B cell (primary cell): ENCODE measurements at places on chromosomes 3 and 15. TPM values are rescaled to one million over a fixed set of nuclear protein-coding genes. Genes with fewer than 3 reads are reported as not detected.
A peak's percentile ranks its signal among the peaks of the same experiment; 100 is the strongest.

GRCh38 chr3:59572106-59572505, 522.3 kb upstream of the CFAP20DC start:
- DNase-seq, result no peak
- H3K36me3 ChIP-seq, result no peaks in the 10 kb centered on the region
- H3K27me3 ChIP-seq, result no peaks in the 10 kb centered on the region
- no peak overlapping the region for H3K27ac ChIP-seq
- H3K4me3 ChIP-seq, result no peak overlapping the region

- peaks cover 20% of the 10 kb centered on the region for H3K4me1 ChIP-seq
- H3K27me3 ChIP-seq, result no peaks in the 10 kb centered on the region
- H3K36me3 ChIP-seq, result no peaks in the 10 kb centered on the region
These were observed 3.1 kb downstream of the SPRED1 start for GRCh38 chr15:38255690-38256089.

The CYP1A2 gene
- polyA plus RNA-seq, result not detected in 2 replicates

The FYCO1 gene
- 2.8 and 5.4 TPM in 2 replicates for polyA plus RNA-seq

The FBXO40 gene
- polyA plus RNA-seq, result not detected in 2 replicates

- DNase-seq, result no peak
- H3K4me3 ChIP-seq, result no peak within 1 kb of the TSS
- peaks cover 32% of the 10 kb centered on the region for H3K27me3 ChIP-seq
- H3K4me1 ChIP-seq, result peaks cover 7% of the 10 kb centered on the region
- H3K27ac ChIP-seq, result no peak within 1 kb of the TSS
- no peaks in the 10 kb centered on the region for H3K36me3 ChIP-seq
These were observed at the start of gene CHST13 for GRCh38 chr3:126523745-126524428. Gene CHST13 (plus strand): TSS chr3:126524155. CDS start chr3:126524333, 178 bp downstream.

The CD96 gene
- polyA plus RNA-seq, result 3.8 and 21.4 TPM in 2 replicates

GRCh38 chr3:39933986-39934693, 124.7 kb downstream of the MYRIP start:
- H3K27me3 ChIP-seq, result no peaks in the 10 kb centered on the region
- H3K36me3 ChIP-seq, result no peaks in the 10 kb centered on the region
- DNase-seq, result no peak
- H3K27ac ChIP-seq, result no peak overlapping the region

DNA sequence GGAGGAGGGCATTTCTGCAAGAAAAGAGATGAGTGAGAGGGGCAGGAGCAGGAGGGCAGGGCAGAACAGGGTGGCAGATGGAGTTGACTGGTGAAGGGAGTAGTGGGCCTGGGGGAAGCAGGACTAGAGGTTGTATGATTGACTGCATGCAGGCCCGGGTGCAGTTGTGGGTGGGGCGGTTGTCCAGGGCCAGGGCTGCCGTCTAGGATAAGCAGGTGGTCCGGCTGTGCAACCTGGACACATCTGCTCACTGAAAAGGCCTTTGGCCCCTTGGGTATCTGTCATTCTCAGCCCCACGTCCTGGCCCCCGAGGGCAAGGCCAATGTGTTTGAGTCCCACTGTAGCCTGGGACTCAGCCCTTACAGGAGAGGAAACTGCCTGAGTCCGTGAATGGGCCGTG, 25.4 kb downstream of the ALS2CL start:
- no peaks in the 10 kb centered on the region for H3K4me1 ChIP-seq
- H3K4me3 ChIP-seq, result no peak overlapping the region
- no peaks in the 10 kb centered on the region for H3K27me3 ChIP-seq
- no peak for DNase-seq

- H3K4me3 ChIP-seq, result no peak overlapping the region
- H3K27ac ChIP-seq, result no peak overlapping the region
- no peaks in the 10 kb centered on the region for H3K27me3 ChIP-seq
- DNase-seq, result no peak
These were observed 40.0 kb downstream of the TMEM45A start for GRCh38 chr3:100532411-100532810.

- no peaks in the 10 kb centered on the region for H3K36me3 ChIP-seq
- H3K4me1 ChIP-seq, result peaks cover 30% of the 10 kb centered on the region
- DNase-seq, result peak; percentile 87
- peak within 1 kb of the TSS; percentile 72 for H3K4me3 ChIP-seq
These were observed at the start of gene TKT for GRCh38 chr3:53255775-53256703. Gene TKT (minus strand): TSS chr3:53256022. CDS start chr3:53255942, 80 bp downstream.

- no peaks in the 10 kb centered on the region for H3K27me3 ChIP-seq
- no peak for DNase-seq
- H3K36me3 ChIP-seq, result no peaks in the 10 kb centered on the region
- H3K27ac ChIP-seq, result no peak overlapping the region
- no peak overlapping the region for H3K4me3 ChIP-seq
These were observed 70.6 kb downstream of the GAP43 start for GRCh38 chr3:115693868-115694267.

The SCAANT1 gene
- not detected in 2 replicates for polyA plus RNA-seq

The LIPH gene
- not detected in 2 replicates for polyA plus RNA-seq

The SCG5 gene
- polyA plus RNA-seq, result 0.18 and 0.39 TPM in 2 replicates

DNA sequence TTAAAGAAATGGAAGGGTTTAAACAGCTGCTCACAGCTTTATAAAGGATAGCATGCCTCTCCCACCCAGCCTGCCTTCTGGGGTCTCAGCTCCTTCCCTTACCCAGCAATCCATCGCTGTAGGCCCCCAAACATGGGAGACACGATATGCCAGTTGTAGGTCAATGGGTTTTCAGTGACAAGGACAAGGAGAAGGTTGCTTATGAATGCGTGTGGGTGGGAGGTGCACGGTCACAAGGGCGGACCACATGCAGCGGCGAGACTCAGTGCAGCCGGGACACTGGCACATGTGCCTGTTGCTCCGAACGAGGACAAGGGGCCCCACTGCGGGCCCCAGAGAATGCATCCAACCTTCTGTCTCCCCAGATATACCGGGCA, 67.0 kb downstream of the MGLL start:
- H3K27me3 ChIP-seq, result no peaks in the 10 kb centered on the region
- H3K27ac ChIP-seq, result no peak overlapping the region
- peaks cover 40% of the 10 kb centered on the region for H3K4me1 ChIP-seq
- peak overlapping the region; percentile 36 for H3K4me3 ChIP-seq
- DNase-seq, result no peak

The CKMT1A gene
- 0.12 TPM in 1 of 2 replicates, not detected in the other for polyA plus RNA-seq

The XCR1 gene
- polyA plus RNA-seq, result 0.01 and 0.06 TPM in 2 replicates

GRCh38 chr15:65409036-65409631, 13.6 kb downstream of the IGDCC4 start:
- no peak overlapping the region for H3K4me3 ChIP-seq
- DNase-seq, result peak; percentile 51
- H3K36me3 ChIP-seq, result no peaks in the 10 kb centered on the region
- no peak overlapping the region for H3K27ac ChIP-seq
- H3K4me1 ChIP-seq, result peaks cover 11% of the 10 kb centered on the region
- H3K27me3 ChIP-seq, result peaks cover 4% of the 10 kb centered on the region

The TMEM108 gene
- not detected in 2 replicates for polyA plus RNA-seq

The PYGO1 gene
- polyA plus RNA-seq, result not detected in 2 replicates

The PRSS50 gene
- polyA plus RNA-seq, result 0.04 and 0.09 TPM in 2 replicates

DNA sequence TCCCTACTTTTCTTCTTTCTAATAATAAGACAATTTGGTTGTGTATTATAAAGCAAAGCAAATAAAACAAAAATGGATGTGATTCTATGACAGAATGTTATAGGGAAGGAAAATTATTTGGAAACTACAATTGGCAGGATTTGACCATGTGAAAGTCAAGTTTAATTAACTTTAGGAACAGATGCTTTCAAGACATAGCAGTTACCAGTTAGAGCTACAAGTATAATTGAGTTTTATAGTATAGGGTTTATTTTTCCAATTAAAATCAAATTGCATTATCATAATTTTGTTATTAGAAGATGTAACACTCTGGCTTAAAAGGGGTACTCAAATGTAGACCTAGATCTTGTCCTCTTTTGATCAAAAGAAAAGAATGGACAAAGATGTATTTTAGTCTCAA, 110.9 kb downstream of the ROBO2 start:
- no peaks in the 10 kb centered on the region for H3K27me3 ChIP-seq
- no peaks in the 10 kb centered on the region for H3K36me3 ChIP-seq
- DNase-seq, result no peak
- H3K4me3 ChIP-seq, result no peak overlapping the region
- no peaks in the 10 kb centered on the region for H3K4me1 ChIP-seq
- no peak overlapping the region for H3K27ac ChIP-seq

DNA sequence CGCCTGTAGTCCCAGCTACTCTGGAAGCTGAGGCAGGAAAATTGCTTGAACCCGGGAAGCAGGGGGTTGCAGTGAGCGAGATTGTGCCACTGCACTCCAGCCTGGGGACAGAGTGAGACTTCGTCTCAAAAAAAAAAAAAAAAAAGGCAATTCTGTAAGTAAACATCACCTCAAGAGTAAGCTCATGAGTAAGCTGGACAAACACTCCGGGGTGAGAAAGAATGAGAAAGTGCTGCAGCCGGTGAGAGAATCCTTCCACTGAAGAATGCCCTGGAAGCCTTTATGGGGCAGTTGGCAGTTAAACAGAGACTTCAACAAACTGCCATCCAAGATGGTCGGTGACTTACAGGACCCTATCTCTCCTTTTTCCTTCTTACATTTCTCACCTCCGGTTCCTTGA, 47.5 kb downstream of the FEZF2 start:
- DNase-seq, result no peak
- no peaks in the 10 kb centered on the region for H3K36me3 ChIP-seq
- no peaks in the 10 kb centered on the region for H3K4me1 ChIP-seq
- H3K4me3 ChIP-seq, result no peak overlapping the region

GRCh38 chr3:46542801-46543201, 23.3 kb downstream of the LRRC2 start:
- H3K4me1 ChIP-seq, result peaks cover 55% of the 10 kb centered on the region
- no peak for DNase-seq
- no peaks in the 10 kb centered on the region for H3K36me3 ChIP-seq
- H3K27me3 ChIP-seq, result no peaks in the 10 kb centered on the region

GRCh38 chr3:61637088-61638051, 76.0 kb downstream of the PTPRG start:
- no peaks in the 10 kb centered on the region for H3K36me3 ChIP-seq
- no peaks in the 10 kb centered on the region for H3K27me3 ChIP-seq
- peaks cover 6% of the 10 kb centered on the region for H3K4me1 ChIP-seq
- DNase-seq, result peak; percentile 43
- no peak overlapping the region for H3K4me3 ChIP-seq

DNA sequence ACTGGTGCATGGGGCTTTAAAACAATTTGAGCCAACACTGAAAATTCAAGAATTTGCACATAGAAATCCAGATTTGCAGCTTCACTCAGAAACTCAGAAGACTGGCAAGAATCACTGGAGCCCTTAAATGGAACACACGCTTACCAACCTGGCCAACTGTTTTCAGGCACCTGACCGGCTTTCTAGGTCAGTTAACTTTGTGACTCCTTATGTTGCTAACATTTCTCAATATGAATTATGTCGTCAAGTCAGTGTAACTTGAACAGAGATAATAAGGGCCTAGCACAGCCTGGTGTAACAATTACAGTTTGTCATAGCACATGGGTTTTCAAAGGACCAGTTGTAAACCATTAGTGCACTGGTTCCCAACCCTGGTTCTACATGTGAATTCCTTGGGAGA, 6.8 kb downstream of the CERS3 start:
- H3K36me3 ChIP-seq, result no peaks in the 10 kb centered on the region
- no peak overlapping the region for H3K27ac ChIP-seq
- no peaks in the 10 kb centered on the region for H3K27me3 ChIP-seq
- DNase-seq, result no peak
- H3K4me3 ChIP-seq, result no peak overlapping the region
- H3K4me1 ChIP-seq, result peaks cover 11% of the 10 kb centered on the region

GRCh38 chr3:187207624-187208023, 10.3 kb downstream of the RTP1 start:
- peaks cover 10% of the 10 kb centered on the region for H3K27me3 ChIP-seq
- H3K36me3 ChIP-seq, result no peaks in the 10 kb centered on the region
- H3K27ac ChIP-seq, result no peak overlapping the region
- H3K4me1 ChIP-seq, result no peaks in the 10 kb centered on the region
- no peak for DNase-seq

The RRP9 gene
- 19.8 and 21.9 TPM in 2 replicates for polyA plus RNA-seq

DNA sequence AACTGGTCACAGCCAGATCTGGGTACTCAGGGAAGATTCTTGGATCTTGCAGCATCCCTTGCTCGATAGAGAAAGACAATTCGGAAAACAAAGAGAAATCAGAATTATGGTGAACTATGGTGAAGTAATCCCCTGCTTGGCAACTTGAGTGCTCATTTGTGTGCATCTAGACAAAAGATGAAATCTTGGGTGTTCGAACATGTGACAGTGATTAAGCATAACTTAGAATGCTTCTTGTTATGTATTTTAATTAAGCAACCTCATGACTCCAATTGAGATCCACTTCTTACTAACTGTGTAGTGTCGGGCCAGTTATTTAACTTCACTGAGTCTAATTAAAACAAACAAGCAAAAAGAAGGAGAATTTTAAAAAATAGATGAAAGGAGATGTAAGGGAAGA, 56.5 kb downstream of the ZNF385D start:
- no peaks in the 10 kb centered on the region for H3K4me1 ChIP-seq
- no peak overlapping the region for H3K4me3 ChIP-seq
- H3K27me3 ChIP-seq, result no peaks in the 10 kb centered on the region
- H3K36me3 ChIP-seq, result no peaks in the 10 kb centered on the region
- H3K27ac ChIP-seq, result no peak overlapping the region

- no peak for DNase-seq
- no peaks in the 10 kb centered on the region for H3K36me3 ChIP-seq
- no peak overlapping the region for H3K27ac ChIP-seq
- H3K27me3 ChIP-seq, result no peaks in the 10 kb centered on the region
- no peak overlapping the region for H3K4me3 ChIP-seq
- H3K4me1 ChIP-seq, result no peaks in the 10 kb centered on the region
These were observed 159.6 kb downstream of the LRRK1 start for GRCh38 chr15:101078669-101079323.

The PLAAT1 gene
- not detected in 2 replicates for polyA plus RNA-seq

- H3K36me3 ChIP-seq, result no peaks in the 10 kb centered on the region
- no peaks in the 10 kb centered on the region for H3K27me3 ChIP-seq
- no peak overlapping the region for H3K27ac ChIP-seq
These were observed 90.2 kb upstream of the VGLL4 start for GRCh38 chr3:11733914-11734313.

DNA sequence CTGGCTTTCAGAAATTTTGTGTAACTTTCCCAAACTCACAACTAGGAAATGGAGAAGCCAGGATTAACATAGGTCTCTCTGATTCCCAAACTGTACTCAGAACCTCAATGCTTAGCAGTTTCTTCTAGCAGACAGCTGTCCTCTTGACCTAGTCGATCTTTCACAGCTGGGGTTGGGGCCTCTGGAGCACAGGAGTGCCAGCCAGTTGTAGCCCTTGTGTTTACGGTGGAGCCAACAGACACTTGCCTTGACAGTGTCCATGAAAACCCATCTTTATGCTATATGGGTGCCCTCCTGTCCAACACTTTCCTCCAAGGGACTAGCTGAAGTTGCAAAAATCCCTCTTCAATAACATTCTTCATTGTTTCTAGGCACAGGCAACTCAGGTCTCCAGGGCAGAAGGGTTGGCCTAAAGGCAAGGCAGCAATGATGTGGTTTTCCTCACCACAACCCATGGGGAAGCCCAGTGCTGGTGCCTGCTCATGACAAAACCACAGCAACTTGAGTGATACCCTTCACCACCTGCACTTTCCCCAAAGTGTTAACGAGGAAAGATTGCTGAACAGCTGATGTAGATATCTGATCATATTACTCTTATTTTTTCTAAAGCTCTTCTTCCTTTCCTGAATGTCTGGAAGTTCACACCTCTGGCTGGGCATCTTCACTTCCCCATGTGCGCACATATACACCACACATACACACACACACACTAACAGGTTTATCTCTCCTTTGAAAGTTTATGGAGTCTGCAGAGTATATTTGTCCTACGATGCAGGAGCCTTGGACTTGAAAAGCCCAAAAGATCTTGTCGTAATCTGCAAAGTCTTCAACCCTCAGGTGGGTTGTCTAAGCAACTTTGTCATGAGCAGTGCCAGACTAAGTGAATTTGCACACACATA, 11.0 kb upstream of the KNG1 start:
- H3K27me3 ChIP-seq, result no peaks in the 10 kb centered on the region
- DNase-seq, result no peak
- no peaks in the 10 kb centered on the region for H3K4me1 ChIP-seq
- no peaks in the 10 kb centered on the region for H3K36me3 ChIP-seq
- H3K27ac ChIP-seq, result no peak overlapping the region
- no peak overlapping the region for H3K4me3 ChIP-seq
